Renal cortical epithelial cell (primary cell): ENCODE measurements at places on chromosomes 7 and 10. TPM values are rescaled to one million over a fixed set of nuclear protein-coding genes. Genes with fewer than 3 reads are reported as not detected.

- DNase-seq: no peak
These were observed 23.2 kb downstream of the PPP1R17 start for GRCh38 chr7:31710171-31710570.

GRCh38 chr10:88879534-88880281 lies at the start of gene STAMBPL1:
TSS of gene STAMBPL1 (plus strand) at chr10:88880245. CDS start at chr10:88901709, 21,464 bp downstream.
- DNase-seq: no peak

GRCh38 chr7:27688056-27688455 lies 25.4 kb upstream of the HIBADH start:
- DNase-seq: no peak

- DNase-seq: no peak
These were observed 40.2 kb downstream of the TCERG1L start for GRCh38 chr10:131271195-131271880.

GRCh38 chr7:82548141-82548688 lies 104.6 kb upstream of the CACNA2D1 start:
- DNase-seq: no peak

- DNase-seq: no peak
These were observed 203.5 kb upstream of the ZNF32 start for GRCh38 chr10:43852149-43852548.

DNA sequence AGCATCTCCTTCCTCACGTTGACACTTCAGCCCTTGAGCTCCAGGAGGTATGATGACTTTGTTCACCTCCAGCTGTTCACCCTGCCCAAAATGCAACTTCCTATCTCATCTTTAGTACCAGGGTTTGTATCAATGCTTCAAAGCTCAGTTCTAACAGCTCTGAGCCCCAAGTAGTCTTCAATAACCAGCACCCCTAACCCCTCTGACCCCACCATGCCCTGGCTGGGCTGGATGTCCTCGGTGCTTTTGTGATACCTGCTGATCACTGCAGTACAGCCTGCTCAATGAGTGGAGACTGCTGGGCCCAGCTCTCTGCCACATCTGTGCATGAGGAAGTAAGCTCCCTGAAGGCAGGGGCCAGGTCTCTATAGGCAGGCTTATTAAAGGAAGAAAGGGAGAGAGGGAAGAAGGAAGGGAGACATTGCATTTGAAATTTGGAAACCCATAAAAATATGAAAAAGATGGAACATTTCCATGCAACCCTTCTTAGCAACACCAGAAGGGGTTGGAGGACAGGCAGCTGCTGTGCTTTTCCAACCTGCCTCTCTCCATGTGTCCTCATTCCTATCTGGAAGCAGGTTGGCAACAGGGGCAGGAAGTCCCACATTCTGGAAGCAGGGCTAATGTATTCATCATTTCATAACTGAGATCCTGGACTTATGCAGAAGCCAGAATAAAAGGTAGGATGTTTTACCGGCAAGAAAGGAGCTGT lies 756.1 kb downstream of the GRID1 start:
- no peak for DNase-seq

- DNase-seq: peak; percentile 78
These were observed 452 bp upstream of the TMEM140 start for GRCh38 chr7:135147341-135147898.

DNA sequence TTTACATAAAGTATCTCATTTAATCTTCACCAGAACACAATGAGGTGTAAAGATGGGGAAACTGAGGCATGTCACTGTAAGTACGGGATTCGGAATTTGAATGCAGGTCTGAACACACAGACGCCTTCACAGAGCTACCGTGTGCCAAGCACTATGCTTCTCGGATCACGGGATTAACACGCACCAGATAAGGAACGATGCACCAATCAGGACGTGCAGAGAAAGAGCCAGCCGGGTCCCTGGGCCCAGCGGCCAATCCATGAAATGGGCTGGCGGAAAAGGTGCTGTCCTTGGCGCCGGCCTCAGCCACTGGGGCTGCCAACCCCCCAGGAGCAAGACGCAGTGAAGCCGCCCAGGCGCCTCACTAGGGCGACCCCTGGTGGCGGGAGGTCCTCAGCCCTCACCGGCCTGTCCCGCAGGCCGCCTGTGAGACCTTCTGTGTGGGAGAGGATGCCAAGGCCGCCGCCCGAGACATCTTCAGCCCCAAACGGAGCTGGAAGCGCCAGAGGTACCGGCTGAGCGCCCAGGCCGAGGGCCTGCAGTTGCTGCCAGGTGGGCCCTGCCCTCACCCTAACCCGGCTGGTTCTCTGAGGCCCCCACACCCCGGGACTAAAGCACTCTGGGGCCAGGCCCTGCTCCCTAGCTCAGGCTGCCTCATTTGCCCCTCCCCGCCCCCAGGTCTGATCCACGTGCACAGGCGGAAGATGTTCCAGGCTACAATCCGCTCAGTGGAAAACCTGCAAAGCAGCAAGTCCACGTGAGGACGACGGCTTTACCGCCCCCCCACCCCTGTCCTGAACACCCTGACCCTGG lies 15.6 kb downstream of the ATG9B start:
- DNase-seq: no peak

DNA sequence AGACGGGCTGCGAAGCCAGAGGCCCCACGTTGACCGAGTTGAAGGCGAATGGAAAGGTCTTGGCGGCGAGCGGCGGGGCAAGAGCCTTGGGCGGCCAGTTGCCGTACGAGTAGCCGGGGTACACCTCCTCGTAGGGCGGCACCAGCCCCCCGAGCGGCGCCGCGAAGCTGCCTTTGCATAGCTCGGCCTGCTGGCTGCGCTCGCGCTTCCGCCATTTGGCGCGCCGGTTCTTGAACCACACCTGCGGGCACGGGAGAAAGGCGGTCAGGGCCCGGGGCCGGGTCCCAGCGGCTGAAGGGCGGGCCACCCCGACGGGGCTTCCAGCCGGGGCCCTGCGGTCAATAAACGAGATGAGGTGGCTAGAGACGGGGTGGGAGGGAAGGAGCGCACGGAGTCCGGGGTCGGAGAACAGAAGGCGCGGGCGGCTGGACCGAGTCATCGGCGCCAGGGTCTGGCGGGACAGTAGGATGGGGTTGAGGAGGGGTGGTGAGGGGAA lies 4.8 kb downstream of the ELOVL3 start:
- DNase-seq: no peak

DNA sequence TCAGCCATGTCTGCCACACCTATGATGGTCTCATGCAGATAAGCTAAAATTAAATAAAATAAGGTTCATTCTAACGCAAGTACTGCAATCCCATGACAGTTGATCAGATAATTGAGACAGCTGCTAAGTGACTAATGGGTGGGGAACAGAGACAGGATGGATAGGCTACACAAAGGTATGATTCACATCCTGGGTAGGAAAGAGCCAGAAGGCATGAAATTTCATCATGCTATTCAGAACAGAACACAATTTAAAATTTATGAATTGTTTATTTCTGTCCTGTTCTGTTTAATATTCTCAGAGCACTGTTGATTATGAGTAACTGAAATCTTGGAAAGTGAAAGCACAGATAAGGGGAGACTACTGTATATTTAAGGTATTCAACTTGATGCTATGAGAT lies 381.8 kb upstream of the SORCS1 start:
- peak; percentile 65 for DNase-seq

DNA sequence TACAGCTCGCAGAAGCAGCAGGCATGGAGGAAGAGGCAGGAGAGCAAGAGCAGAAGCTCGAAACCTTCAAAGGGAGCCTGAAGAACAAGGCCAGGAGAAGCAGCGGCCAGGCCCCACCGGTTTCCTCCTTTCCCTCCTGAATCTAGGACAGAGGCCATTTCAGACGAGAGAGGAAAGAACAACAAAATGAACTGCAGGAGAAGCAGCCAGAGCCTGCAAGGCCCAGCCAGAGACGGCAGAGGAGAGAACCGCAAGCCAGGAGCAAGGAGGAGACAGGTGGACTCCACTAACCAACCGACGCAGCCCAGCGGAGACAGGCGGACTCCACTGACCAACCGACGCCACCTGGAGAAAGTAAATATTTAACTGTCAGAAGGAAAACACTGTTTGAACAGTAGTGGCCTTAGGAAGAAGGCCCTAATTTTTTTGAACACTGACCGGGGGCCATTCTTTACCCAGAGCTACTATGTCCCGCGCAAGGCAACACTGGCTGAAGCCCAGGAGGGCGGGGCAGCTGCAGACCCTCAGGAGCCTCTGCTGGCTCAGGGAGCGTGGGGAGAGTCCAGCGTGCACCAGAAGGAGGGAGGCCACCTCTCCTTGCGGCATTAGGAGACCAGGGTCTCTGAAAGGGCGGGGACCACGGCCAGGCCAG lies 559.2 kb downstream of the PTPRN2 start:
- no peak for DNase-seq

- peak; percentile 33 for DNase-seq
These were observed 491 bp upstream of the AKAP9 start for GRCh38 chr7:91940171-91940570.

GRCh38 chr7:82443036-82443546 lies 486 bp downstream of the CACNA2D1 start:
- no peak for DNase-seq

GRCh38 chr7:107830420-107830819 lies 27.4 kb upstream of the SLC26A3 start:
- DNase-seq: no peak

- no peak for DNase-seq
These were observed 17.3 kb upstream of the FAM241B start for GRCh38 chr10:69612760-69613159.

DNA sequence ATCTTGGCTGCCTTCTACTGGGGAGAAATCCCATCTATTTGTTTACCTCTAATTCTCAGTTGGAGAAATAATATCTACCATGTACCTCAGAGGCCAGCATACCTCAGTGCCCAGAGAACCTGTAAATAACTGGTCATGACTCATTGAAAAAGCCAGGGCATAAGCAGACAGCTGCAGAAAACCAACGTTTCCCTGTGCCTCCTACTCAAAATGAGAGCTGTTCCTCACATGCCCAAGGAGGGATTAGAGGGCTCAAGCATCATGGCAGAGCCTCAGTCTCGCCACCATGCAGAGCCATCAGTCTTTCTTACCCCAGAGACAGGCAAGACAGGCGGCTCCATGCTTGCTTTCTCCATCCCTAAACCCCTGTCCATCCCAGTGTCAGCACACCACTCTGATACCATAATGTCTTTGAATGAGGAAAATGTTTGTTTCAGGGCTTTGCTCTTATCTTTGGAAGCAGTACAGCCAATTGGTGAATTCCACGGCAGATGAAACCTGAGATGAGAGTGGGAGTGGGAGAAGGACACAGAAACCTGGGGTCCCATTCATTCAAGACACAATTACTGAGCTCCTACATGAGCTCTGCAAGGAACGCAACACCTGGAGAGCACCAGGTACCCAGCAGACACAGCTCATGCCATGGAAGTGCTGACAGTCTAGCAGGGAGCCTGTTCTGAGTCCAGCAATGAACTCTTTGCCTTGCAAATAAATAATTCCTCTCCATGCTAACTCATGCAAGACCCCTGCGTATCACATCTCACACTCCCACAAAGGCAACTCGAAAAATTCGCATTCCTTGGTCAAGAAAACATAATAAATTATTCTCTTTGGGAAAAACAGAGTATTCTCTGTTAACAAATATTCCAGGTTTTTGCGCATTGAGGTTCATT lies 21.1 kb downstream of the PON1 start:
- peak; percentile 73 for DNase-seq

- no peak for DNase-seq
These were observed 38.8 kb upstream of the FAM20C start for GRCh38 chr7:153604-154003.

- DNase-seq: no peak
These were observed 171.2 kb downstream of the ZNF365 start for GRCh38 chr10:62545160-62546066.

- no peak for DNase-seq
These were observed 10.7 kb downstream of the BTBD16 start for GRCh38 chr10:122281751-122282150.

GRCh38 chr7:33646891-33647391 lies 258.4 kb upstream of the BMPER start:
- no peak for DNase-seq

DNA sequence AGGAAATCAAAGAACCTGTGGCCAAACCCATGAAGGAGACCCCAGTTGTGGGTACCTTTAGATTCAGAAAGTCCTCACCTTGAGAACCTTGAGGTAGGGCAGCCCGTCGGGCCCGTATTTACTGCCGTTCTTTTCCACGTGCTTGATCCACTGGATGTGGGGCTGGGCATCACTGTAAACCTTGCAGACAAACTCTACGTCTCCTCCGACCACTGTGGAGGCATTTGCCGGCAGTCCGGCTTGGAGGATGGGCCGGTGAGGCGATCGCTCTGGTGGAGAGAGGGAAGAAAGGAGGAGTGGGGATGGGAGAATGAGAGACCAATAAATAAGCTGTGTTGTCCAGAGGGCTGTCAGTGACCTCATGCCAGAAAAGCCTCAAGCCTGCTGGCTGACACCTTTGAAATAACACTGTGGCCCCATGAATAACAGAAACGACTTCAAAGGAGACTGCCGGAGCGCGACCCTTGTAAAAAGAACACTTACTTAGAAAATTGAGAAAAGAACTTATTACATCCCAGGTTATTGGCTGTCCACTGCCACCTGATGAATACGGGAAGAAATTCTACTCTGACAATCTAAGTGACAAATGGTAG lies 78.2 kb downstream of the FGFR2 start:
- peak; percentile 78 for DNase-seq

- DNase-seq: no peak
These were observed 165.5 kb downstream of the DKK1 start for GRCh38 chr10:52479567-52479966.

DNA sequence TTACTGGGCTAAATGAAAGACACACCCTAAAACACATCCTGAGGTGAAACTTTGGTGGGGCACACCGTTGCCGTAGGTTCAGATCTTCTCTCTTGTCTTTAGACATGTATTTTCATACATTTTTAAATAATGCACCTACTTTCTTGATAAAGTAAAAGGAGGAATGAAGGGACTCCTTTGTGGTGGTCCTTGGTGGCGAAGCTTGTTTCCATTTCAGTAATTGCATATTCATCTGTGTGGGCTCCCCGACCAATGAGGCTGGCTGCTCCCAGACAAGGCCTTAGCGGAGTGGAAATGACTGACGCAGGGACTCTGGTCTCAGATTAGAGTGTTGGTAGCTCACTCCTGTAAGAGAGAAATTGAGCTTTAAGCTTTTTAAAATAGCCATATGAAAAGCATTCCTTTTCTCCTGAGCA lies 815 bp downstream of the CCSER2 start:
- no peak for DNase-seq

DNA sequence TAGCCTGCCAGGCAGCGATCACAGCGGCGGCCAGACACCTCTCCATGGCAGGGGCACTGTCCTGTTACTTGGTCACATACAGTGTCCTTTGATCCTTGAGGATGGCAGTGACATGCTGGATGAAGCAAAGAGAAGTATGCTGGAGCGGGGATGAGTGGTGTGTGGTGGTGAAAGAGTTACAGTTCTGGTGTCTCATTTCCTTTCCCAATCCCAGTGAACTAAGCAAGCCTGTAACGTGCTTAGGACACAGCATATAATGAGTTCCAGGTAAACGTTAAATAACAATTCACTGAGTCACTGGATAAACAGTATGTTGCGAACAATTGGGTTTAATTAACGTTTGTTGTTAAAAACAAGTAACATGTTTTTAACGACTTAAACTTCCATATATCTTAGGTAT lies 63.5 kb upstream of the LAMB1 start:
- DNase-seq: peak; percentile 85

Gene FEZF1
- not detected in 2 replicates for total RNA-seq

Gene GIMAP1
- not detected in 2 replicates for total RNA-seq

Gene NKX6-2
- 0.35 TPM in 1 of 2 replicates, not detected in the other for total RNA-seq

Gene SPDYE8
- total RNA-seq: not detected in 2 replicates

Gene LRIT1
- total RNA-seq: not detected in 2 replicates

Gene CDNF
- total RNA-seq: 0.55 TPM in 1 of 2 replicates, not detected in the other

Gene CCL26
- total RNA-seq: not detected in 2 replicates

Gene HOXA4
- 0.17 and 0.75 TPM in 2 replicates for total RNA-seq

Gene STEAP1B
- total RNA-seq: 2.0 and 2.1 TPM in 2 replicates

Gene PSD
- 0.17 and 3.5 TPM in 2 replicates for total RNA-seq

Gene PON1
- not detected in 2 replicates for total RNA-seq

Gene SYT15B
- total RNA-seq: 0.52 and 2.3 TPM in 2 replicates

Gene PTPN20
- total RNA-seq: 7.3 and 9.5 TPM in 2 replicates

Gene SPDYE2
- 0.10 TPM in 1 of 2 replicates, not detected in the other for total RNA-seq
